ENCODE measurements at places on chromosomes 5 and 9.
A peak's percentile ranks its signal among the peaks of the same experiment; 100 is the strongest.

DNA sequence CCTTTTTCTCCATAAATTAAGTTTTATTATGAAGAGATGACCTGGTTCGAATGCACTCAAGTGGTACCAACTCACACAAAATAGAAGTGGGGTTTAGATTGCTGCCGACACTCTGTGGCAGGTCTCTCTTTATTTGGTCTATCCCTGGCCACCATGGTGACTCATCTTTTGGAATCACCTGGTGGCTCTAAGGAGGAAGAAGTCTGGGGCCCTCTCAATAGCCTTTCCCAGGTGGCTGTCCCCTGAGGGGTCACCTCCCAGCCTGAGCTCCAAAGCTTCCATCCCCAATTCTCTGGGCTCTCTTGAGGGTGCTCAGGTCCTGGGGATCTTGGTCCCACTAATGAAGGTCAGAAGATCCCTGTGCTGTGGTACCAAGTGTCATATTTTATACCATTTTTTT, 136.8 kb downstream of the MVB12B start:
- DNase-seq: no peak
- H3K4me1 ChIP-seq: no peaks in the 10 kb centered on the region
- no peaks in the 10 kb centered on the region for H3K36me3 ChIP-seq
- H3K4me3 ChIP-seq: no peak overlapping the region
- H3K27ac ChIP-seq: no peak overlapping the region

DNA sequence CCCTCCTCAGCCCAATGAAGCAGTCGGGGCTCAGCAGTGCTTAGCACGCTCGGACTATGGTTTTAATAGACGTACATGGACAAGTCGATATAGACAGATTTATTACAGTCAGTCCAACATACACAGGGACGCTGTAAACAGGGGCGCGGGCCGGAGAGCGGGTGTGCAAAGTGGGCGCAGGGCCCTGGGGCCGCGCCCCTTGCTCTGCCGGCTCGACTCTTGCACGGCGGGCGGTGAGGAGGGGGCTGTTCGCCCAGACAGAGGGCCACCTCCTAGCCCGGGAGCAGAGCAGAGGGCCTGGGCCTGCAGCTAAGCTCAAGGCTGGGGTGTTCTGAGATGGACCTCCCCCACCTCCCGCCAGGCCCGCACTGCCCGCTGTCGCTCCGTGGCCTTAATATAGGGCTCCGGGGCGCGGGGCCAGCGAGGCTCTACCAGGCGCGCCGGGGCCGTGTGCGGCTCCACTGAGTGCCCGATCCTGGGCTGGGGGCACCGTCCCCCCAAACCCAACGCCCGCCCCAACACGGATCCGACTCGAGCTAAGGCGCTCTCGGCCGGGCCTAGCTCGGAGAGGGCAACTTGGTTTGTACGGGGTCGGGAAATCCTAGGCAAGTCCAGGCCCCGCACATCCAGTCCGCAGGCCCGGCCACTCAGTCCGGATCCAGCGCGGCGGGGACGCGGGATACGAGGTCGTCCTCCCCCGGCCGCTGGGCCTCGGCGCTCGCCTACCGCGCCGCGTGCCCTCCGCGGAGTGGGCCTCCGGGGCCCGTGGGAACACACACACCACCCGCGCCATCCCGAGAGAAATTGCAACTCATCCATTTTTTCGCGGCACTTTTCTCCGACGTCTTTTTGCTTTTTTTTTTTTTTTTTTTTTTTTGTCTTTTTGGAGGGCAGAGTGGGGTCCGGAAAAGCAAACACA, 6.1 kb downstream of the PITX1 start:
- H3K27me3 ChIP-seq: peaks cover 82% of the 10 kb centered on the region
- H3K4me1 ChIP-seq: peaks cover 23% of the 10 kb centered on the region
- no peak overlapping the region for H3K27ac ChIP-seq
- peaks cover 7% of the 10 kb centered on the region for H3K36me3 ChIP-seq
- H3K4me3 ChIP-seq: peak overlapping the region; percentile 15

- no peak overlapping the region for H3K4me3 ChIP-seq
- no peaks in the 10 kb centered on the region for H3K36me3 ChIP-seq
- no peak overlapping the region for H3K27ac ChIP-seq
- DNase-seq: no peak
Measured at GRCh38 chr5:31096238-31096865, 97.1 kb upstream of the CDH6 start.

DNA sequence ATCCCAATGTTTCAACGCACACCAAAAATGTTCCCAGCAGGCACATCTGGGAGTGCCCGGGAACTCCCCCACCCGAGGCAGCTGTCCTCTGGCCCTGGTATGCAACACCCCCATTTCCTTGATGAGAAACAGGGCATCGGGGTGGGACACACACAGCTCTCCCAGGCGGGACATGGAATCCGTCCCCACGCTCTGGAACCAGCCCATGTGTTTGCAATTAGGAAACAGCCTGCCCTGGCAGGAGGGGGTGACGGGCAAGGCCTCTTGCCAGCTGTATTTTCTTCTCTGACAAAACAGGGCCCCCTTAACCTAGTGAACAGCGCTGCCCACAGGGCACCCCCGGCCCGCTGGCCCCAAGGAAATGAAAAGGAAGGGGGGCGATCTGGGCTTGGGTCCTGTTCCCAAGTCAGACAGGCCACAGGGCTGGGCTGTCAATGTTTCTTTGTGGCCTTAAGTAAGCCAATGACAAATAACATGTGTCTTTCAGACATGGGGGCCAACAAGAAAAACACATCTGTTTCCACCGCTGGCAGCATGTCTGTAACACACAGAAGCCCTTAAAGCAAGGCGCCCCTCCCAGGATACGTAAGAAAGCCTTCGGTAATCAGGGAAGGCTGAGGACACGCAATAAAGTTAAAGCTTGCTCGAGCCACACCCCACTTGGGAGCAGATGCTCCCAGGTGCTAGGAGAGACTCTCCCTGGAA, 125.3 kb downstream of the ROR2 start:
- H3K27ac ChIP-seq: no peak overlapping the region
- no peaks in the 10 kb centered on the region for H3K27me3 ChIP-seq
- no peak overlapping the region for H3K4me3 ChIP-seq
- DNase-seq: no peak
- H3K36me3 ChIP-seq: no peaks in the 10 kb centered on the region
- H3K4me1 ChIP-seq: no peaks in the 10 kb centered on the region

DNA sequence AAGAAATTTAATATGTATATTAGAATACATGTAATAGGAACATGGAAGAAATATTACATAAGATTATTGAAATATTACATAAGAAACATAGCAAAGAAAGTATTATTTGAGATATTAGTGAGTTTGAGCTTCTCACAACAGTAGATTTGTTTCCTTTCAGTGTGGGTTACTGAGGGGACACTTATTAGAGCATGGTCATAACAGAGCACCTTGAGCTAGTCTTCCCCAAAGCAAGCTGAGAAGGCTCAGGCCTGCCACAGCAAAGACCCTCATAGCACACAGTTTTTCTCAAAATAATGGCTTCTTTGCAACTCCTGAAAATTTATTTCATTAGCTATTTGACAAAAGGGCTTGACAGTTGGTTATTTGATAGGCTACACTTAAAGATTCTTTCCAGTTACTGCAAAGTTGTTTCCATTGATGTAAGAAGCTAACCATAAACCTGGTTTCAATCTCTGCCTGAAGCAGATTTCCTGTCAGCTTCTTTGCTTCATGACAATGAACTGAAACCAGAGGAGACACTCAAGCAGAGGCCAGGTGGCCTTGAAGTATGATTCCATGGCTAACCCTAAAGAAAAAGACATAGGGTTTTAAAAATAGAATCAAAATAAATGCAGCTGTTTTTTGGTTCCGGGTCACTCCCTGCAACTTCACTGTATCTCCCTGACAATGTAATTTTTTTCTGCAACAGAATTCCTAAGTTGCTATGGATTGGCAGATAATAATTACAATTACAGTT, 68.6 kb downstream of the ERMP1 start:
- H3K27ac ChIP-seq: no peak overlapping the region
- no peaks in the 10 kb centered on the region for H3K4me1 ChIP-seq
- H3K36me3 ChIP-seq: peaks cover 23% of the 10 kb centered on the region
- no peaks in the 10 kb centered on the region for H3K27me3 ChIP-seq

DNA sequence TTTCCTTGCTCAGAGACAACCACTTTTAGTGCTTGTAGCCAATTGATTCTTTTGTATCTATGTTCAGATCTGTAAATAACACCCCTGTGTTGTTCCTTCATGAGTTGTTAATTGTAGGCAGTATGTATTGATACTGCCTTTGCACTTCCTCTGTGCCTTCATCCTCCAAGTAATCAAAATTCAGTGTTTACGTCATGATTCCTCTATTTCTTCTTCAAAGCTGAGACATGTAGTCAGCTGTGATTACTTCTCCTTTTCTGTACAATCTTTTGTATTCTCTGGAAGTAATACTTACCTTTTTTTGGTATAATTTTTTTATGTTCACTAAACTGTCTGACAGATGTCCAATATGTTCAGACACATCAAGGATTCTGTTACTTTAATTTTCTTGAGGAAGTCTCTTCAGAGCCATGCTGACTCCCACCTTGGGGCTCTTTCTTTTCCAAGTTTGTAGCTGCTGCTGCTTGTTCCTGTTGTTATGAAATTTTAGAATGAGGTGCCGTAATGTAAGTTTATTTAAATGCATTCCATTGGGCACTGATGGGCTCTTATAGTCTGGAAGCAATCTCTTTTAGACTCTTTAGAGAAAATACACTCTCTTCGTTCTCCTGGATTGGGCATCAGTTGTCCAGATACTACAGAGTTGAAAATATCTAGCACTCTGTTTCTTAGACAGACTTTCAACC, 30.5 kb upstream of the LRRC70 start:
- no peak overlapping the region for H3K4me3 ChIP-seq
- H3K27ac ChIP-seq: no peak overlapping the region
- peaks cover 8% of the 10 kb centered on the region for H3K36me3 ChIP-seq

DNA sequence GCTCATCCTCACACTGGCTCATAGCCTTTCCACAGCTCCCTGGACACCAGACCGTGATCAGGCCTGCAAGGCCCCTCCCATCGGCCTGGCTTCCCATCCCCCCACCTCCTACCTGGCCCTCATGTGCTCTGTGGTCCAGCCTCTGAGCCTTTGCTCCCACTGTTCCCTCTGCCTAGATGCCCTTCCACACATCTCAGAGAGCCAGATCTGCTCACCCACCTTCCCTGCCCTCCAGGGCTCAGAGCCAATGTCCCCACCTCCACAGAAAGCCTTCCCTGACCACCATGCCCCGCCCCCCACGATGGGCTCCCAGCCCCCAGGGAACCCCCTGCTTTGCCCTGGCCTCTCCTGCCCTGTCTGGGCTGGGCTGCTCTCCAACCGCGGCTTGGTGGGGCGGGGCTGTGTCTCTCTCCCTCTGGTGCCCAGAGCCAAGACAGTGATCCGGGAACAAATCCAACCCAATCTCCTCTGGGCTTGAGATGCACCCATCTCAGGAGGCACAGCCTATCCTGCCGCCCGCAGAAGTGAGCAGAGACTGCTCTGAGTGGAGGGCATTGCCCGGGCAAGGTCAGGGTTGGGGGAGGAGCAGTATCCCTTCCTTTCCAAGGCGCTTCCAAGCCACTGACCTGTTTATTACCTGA, 1.6 kb downstream of the NINJ1 start:
- no peaks in the 10 kb centered on the region for H3K36me3 ChIP-seq
- H3K4me3 ChIP-seq: peak overlapping the region; percentile 71
- no peak overlapping the region for H3K27ac ChIP-seq
- peaks cover 14% of the 10 kb centered on the region for H3K4me1 ChIP-seq

All from H1 (cell line).